HCT116 (cell line): ENCODE measurements at places on chromosomes 6 and 20. TPM values are rescaled to one million over a fixed set of nuclear protein-coding genes. Genes with fewer than 3 reads are reported as not detected.

SERINC1 gene
- total RNA-seq: 45.2 TPM

ZNF311 gene
- total RNA-seq: not detected

DNA sequence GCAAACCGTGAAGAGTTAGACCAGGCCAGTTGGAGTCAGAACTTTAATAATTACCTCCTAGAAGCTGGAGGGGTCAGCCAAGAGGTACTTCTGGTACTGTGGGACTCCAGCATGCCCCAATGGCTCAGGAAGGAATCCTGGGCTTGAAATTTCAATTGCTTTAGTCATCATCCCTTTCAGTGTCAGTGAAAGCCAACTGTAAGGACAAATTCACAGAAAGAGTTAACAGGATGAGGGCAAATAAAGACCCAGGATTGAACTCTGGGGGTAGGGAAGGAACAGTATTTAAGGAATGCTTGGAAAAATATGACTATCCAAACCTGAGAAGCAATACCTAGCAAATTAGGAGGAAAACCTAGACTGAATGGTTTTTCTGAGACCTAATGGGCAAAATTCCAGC is 735.1 kb upstream of the MARCKS start:
- peak; percentile 73 for DNase-seq

DNA sequence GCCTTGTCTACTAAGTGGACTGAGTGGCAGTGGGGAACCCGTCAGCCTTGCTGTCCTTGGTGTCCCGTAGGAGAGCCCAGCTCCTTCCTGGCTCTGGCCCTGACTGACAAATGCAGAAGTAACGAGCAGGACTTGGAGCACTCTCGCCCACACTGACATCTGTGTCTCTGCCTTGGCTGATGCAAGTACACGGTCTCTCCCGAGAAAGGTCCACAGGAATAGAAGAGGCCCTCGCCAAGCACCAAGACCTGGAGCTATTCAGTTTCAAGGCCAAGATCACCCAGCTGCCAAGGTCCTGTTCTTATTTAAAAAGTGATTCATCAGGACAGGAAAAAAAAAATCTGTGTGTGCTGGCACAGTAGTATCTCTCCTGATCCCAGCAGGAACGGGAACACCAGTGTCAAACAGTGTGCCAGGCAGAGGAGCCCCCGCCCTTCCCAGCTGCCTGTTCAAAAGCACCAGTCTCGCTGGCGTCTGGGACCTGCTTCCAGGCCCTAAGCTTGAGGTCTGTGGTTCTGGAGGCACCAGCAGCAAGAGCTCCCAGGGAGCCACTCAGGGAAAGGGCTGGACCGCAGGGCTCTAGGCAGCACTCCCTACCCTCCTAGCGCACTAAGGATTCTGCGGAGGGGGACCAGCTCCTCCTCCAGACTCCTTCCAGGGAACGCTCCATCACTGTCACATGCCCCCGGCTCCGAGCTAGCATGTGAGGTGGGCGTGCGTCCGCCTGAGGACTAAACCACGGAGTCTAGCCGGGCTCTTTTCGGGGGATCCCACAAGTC is 376.9 kb downstream of the RNGTT start:
- DNase-seq: no peak

BANF2 gene
- total RNA-seq: not detected

TAAR8 gene
- not detected for total RNA-seq

- no peak for DNase-seq
Observed at GRCh38 chr6:121885399-121886152, 450.1 kb downstream of the GJA1 start.

DNA sequence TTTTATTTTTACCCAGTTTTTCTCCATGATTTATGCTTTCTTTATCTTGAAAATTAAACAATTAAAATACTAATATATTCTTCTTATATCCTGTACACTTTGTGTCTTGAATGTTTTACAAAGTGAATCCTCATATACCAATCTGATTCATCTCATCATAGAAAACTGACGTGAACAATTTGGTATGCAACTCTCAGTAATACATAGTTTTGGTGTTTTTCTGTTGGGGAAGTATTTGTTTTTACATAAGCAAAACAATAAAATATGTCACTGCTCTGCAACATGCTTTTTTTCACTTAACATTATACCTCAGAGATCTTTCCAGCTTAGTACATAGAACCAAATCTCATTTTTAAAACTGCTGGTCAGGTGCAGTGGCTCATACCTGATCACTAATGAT is 14.7 kb downstream of the DNAAF9 start:
- DNase-seq: no peak

DNA sequence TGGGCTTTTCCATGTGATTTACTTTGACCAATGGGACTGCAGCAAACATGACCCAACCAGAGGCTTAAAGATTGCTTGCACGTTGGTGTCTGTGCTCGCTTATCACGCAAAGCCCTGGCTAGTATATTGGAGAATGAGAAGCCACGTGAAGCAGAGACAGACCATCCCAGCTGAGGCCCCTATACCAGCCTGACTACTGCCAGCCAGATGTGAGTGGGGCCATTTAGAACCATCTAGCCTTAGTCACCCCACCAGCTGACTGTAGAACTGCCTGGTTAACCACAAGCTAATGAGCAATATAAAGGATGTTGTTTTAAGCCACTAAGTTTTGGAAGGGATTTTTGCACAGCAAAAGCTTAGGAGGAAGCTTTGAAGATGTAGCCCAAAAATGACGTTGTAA is 74.5 kb downstream of the MACROD2 start:
- DNase-seq: no peak

- DNase-seq: peak; percentile 29
Observed at GRCh38 chr20:53828682-53829254, 235.1 kb upstream of the ZNF217 start.

LAMA5 gene
- total RNA-seq: 321 TPM

- no peak for DNase-seq
Observed at GRCh38 chr6:71080133-71080532, 123.3 kb upstream of the B3GAT2 start.

BAG2 gene
- total RNA-seq: 13.5 TPM

DNA sequence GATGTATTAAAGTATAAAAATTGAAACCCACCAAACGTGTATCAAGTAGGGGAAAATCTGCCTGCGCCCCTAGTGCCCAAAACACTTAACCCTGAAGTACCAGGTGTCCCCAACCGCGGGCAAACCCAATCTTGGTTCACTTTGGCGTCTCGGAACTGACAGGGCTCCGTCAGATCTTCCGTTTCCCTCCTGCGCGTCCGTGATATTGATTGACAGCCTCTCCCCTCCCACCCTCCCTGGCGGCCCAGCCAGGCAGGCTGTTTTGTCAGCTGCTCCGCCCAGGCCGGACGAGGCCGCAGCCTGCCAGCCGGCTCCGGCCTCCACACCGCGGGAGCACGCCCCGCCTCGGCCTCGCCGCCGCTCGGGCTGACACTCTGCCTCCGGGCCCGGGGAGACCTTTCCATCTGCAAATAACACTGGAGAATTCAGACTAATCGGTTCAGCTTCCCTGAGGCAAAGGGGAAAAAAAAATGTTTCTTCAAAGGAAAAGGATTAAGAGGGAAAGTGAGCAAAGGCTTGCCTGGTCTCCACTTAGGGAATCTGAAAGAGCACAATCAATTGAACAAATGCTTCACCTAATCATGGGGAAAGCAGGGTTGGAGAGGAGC is 234.9 kb upstream of the MCHR2 start:
- DNase-seq: peak; percentile 69

SYCP2L gene
- total RNA-seq: 4.9 TPM

C20orf96 gene
- total RNA-seq: 22.1 TPM

DNA sequence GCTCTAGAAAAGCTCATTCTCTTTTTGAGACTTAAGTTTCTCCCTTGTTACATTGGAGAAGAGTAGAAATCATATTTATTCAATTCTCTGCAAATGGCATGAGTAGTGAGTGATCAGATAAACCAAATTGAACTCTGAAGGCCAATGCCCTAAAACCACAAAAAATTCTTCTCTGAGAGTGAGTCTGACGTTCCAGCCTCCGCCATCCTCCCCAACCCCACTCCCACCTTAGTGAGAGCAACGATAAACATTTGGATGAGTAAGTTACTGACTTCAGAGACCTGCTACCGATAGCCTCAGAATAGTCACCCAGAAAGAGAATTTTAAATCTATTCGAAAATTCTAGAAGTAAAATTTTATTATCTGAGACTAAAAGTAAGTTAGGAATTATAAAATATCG is 94.6 kb downstream of the TFAP2A start:
- DNase-seq: no peak

DNA sequence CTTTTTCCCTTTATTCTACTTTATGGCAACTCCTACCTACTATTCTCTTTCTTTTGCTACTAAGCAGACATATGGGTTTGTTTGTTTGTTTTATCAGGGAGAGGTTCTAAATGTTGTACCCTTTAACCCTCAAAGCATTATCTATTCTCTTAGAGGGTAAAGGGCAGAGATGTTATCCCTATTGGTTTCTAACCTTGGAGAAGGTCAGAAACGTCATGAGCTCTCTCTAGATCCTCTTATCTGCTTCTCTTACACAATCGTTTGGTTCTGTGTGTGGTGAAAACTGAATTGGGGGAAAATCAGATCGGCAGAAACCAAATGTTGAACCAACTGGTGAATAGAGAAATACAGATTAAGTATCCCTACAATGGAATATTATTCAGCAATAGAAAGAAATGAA is 6.4 kb upstream of the MPC1 start:
- DNase-seq: no peak

PTCRA gene
- total RNA-seq: not detected

DNA sequence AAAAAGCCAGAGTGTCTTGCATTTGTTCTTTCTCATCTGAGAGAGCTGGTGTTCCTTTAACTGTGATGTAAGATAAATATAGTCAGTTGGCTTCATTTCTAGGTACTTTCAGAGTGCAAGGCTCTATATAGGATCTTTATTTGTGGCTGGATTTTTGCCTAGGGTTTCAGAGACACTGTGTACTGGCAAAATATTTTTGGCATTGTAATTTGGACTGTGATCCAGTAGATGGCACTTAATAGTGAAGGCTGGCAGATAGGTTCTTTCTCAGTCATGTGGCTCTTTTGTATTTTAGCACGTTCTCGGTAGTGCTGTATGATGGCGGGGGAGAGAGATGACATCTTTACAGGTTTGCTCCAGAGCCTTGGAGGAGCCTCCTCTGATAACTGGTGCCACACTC is 26.8 kb upstream of the SLC35B3 start:
- no peak for DNase-seq

RSPO4 gene
- 0.84 TPM for total RNA-seq

GRCh38 chr20:926670-927069 is 10.5 kb upstream of the ANGPT4 start:
- DNase-seq: no peak

- DNase-seq: no peak
Observed at GRCh38 chr6:158168040-158168289, at the start of gene SERAC1. SERAC1 (minus strand) TSS chr6:158168262; CDS start chr6:158158363, 9,899 bp downstream.

DNA sequence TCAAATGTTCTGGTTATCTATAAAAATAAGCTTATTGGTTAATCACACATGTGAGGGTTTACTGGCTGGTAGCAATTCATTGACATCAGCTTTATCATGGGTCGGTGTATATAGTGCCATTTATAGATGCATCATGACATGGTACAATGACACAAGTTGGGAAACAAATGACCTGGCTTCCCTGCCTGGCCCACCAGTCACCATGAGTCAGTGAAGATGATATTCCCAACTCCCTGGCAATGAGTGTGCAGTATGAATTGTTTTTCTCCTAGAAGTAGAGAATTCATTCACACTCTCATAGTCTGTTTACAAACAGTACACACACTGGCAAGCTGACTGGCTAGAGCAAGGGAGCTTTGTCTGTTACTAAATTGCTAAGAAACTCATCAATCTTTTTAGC is 37.2 kb upstream of the CALHM6 start:
- no peak for DNase-seq

DNA sequence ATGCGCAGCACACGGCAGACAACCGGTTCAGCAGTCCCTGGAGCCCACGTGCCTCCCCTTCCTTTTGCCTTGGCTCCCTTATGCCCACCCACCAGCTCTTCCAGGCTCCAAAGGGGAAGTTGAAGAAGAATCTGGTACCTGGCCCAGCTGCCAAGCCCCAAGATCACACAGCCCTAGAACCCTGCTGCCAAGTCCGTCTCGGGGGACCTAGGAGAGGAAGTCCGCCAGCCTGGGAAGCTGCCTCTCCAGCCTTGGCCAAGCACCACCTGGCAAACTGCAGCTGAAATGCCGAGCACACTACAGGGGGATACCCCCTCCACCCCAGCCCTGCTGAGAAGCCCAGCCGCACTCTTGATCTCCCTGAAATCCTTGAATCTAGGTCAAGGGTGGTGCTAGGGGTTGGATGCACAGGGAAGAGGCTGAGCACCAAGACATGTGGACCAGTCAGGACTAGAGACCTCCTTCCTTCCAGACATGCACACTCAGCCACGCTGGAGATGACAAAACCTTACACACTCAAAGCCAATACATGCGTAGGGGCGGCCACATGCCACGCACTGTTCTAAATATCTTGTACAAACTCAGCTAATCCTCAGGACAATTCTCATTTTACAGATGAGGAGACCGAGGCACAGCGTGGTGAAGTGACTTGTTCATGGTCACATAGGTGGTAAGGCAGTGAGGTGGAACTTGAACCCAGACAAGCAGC is 124.1 kb downstream of the PREX1 start:
- no peak for DNase-seq

DNA sequence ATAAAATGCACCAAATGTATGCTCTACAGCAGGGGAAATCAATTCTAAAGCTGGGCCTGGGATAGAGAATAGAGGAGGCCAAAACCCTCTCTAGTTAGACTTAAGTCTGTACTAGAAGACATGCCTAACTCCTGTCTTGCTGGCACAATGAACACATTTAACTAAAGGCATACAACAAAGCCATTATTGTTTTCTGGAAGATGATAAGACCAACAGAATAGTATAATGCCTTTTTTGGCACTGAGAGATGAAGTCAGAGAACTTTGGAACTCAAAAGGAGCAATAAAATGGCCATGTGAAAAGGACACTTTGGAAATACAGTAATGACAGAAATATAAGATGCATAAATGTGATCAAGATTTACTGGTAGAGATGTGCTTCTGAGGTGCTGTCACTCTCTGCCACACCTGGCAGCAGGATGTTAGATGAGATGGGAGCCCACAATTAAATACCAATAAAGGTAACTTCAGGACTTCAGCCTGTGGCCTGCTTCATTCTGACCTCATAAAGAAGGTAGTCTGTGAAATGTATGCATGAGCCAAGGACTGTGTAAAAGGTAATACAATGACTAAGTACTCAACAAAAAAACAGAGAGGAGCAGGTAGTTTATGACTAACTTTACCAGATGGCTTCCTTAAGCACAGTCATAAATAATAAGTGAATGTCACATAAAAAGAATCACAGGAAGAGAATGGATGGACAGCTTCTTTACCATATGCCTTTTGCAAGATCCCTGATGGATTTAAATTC is 333.4 kb downstream of the BCKDHB start:
- DNase-seq: no peak

GRCh38 chr6:112037783-112038216 is 16.1 kb upstream of the CCN6 start:
- DNase-seq: no peak

GRCh38 chr6:81216668-81217067 is 535.8 kb downstream of the TENT5A start:
- DNase-seq: no peak

DNA sequence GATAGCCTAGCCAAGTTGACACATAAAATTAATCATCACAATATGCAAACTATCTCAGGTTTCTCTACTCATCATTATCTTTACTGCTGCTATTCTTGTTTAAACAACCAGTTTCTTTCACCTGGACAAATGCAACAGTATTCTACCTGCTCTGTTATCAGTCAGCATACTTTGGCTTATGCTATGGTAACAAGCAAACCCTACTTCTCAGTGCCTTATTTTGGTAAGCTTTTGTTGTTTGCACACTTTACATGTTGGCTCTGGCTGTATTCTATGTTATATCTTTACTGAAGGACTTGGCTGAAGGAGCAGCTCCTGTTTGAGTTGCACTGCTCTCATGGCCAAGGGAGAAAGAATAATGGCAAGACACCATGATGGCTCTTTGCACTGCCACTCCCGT is 463.1 kb downstream of the EPM2A start:
- DNase-seq: no peak
